H1 (cell line): ENCODE measurements at places on chromosomes 12 and 14.

DNA sequence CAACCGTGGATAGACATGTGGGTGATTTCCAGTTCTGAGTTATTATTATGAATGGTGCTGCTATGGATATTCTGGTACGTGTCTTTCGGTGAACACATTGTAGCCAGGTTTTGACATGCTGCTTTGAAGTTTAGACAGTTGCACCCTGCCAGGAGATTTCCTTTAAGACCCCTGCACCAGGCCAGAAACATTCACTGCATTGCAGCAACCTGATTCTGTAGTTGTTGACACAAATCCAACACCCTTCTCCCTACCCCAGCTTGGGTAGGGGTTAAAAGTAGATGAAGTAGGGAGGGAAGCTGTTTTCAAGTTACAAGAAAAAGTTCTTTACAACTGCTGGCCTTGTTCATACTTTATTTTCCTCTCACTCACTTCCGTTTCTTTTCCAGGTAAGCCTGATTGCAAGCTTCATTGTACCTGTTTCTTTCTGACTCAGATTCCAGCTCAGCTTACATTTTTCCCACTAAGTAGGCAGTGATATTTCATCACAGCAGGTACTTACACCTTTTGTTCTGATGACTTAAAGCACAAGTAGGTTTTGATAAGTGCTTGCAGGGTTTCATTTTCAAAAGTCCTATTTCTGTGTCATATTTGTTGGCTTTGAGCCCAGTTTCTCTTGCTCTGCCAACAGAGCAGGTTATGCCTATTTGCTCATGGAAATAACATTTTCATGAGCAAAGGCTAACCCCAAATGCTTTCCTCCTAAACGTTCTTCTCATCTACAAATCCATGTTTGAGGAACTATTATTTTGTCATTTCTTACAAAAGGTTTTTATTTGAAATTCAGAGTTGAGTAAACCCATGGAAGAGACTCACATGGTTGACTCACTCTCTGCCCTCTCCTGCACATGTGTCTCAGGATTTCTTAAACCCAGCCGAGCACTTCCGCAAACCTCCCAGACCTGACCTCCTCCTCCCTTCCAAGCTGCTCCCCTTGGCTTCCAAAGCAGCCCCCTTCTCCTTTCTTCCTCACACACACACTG is 12.1 kb upstream of the LTA4H start:
- no peak for DNase-seq

GRCh38 chr12:131098178-131098981 is 144.7 kb downstream of the ADGRD1 start:
- DNase-seq, result no peak

DNA sequence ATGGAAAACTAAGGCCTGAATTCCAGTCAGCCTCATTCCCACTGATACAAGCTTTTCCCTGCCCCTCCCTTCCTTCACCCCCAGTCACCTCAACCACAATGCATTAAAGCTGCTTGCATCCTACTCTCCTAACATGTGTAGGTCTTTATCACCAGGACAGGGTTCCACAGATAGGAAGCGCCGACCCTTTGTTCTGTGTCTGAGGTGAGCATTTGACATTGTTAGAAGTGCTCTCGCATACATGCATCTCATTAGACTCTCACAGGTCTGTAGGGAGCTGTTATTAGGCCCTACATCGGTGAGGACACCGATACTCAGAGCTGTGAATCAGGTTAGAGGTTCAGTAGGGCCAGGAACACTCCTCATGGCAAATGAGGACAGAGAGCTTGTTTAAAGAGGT is 13.2 kb upstream of the EDDM3A start:
- DNase-seq, result no peak

DNA sequence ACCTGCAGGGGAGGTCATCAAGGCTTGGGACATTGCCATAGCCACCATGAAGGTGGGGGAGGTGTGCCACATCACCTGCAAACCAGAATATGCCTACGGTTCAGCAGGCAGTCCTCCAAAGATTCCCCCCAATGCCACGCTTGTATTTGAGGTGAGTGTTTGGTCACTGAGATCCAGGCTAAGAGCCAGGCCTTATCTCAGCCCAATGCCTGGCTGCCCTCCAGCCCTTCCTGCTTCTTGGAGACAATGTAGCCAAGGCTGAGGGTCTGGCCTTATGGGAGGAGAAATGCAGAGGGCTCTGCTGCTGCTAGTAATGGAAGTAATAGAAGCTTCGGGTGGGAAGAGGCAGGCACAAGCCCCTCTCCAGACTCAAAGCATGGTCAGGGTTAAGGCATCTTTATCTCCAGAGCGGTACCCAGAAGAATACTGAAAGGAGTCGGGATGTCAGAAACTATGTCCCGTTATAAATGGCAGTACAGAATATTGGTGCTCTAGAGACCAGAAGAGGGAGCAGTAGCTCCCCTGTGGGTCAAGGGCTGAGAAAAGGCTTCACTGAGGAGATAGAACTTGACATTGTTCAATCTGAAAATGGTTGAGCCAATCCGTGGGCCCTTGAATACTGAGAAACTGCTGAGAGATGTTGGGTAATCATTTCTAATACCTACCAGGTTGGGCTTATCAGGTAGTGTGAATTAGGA is 3.1 kb downstream of the FKBP4 start:
- DNase-seq, result no peak

GRCh38 chr12:11651785-11652184 is 2.3 kb downstream of the ETV6 start:
- no peak for DNase-seq

DNA sequence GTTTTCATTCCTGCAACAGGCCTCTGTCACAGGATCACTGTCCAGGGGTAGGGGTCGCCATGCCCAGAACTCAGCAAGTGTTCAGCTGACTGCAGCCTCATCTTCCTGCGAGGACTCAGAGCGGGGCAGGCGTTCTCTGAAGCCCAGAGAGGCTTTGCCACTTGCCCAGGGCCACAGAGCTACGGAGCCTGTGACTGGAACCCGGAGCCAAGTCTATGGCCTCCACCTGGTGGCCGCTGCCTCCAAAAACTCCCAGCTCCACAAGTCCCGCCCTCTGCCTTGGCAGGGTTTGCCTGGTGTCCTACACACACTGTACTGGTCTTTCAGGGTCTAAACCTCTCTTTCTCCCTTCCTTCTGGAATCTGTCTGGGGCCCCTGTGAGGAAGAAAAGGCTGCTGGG is 8.7 kb upstream of the PPP1R13B start:
- no peak for DNase-seq

- DNase-seq, result no peak
These were observed 32.9 kb upstream of the FBRSL1 start for GRCh38 chr12:132456944-132457495.

DNA sequence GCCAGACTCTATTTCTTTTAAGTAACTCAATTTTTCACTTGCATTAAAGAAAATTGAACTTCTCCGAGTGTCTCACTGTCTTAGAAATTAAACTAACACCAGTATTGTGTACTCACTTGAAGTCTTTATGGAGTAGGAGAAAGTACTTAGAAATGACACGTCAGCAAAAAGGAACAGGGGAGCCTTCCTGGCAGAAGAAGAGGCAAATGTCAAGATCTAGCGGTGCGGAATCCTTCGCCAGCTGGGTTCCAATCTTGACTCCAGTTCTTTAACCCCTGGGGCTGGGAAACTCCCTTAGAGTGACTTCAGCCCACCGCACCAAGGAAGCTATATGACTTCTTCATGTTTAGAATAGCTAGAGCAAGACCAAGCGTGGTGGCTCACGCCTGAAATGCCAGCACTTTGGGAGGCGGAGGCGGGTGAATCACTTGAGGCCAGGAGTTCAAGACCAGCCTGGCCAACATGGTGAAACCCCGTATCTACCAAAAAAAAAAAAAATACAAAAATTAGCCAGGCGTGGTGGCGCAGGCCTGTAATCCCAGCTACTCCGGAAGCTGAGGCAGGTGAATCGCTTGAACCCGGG is 34.4 kb downstream of the WBP11 start:
- no peak for DNase-seq

DNA sequence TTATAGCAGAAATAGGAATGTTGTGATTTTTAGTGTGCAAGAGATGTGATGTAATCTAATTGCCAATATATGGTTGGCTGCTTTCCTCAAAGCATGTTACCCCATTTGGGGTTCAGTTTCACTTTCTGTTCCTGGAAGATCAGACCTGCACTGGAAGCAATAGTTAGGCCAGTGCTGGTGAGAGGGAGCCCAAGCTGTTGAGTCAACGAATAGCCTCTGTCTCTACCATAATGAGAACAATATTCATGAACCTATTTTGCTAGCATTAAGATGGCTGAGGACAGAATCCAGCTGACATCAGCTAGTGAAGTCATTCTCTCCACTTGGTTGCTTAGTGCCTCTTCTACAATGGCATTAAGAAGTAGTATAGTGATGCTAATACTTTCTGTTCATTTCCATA is 379.9 kb upstream of the DCN start:
- no peak for DNase-seq

GRCh38 chr12:132116709-132117557 is 27.2 kb downstream of the DDX51 start:
- DNase-seq, result no peak

DNA sequence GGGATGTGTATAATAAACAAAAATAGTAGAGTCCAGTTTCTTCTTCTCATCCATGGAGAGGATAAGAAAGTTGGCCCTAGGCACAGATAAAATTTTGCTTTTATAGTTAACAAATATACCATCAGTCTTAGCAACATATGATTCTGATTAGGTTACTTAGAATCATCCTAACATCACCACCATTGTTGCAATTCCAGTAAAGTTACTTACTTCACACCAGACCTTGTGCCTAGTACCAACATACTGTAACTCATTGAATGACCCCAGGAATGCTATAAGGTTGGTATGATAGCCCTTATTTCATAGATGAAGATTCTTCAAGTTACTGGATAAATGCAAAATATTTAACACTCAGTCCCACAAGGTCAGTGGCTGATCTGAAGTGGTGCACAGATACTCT is 183.8 kb upstream of the ATP2B1 start:
- DNase-seq, result no peak

DNA sequence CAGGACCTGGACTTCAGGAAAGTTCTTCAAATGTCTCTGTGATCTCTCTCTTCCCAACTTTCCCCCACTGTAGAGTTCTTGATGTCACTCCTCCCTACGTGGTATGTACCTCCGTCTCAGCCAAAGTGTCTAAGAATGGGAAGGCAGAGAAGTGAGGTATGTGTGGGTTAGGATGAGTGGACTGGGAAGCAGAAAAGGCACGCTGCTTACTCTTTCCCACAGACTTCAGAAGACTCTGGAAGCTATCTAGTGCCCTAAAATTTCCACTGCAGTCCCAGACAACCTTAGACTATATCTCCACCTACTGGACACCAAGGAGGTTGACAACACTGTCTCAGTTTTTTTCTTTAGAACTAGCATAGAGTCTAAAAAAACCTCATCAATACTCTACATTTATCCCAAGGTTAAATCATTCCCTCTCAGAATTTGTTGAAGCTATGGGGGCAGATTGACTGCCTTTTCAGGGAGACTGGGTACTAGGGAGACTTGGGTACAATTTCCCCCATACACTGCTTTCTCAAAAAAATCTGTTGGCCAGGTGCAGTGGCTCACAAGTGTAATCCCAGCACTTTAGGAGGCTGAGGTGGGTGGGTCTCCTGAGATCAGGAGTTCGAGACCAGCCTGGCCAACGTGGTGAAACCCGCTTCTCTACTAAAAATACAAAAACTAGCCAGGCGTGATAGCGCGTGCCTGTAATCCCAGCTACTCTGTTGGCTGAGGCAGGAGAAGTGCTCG is 20.6 kb upstream of the ITGA5 start:
- DNase-seq, result no peak

DNA sequence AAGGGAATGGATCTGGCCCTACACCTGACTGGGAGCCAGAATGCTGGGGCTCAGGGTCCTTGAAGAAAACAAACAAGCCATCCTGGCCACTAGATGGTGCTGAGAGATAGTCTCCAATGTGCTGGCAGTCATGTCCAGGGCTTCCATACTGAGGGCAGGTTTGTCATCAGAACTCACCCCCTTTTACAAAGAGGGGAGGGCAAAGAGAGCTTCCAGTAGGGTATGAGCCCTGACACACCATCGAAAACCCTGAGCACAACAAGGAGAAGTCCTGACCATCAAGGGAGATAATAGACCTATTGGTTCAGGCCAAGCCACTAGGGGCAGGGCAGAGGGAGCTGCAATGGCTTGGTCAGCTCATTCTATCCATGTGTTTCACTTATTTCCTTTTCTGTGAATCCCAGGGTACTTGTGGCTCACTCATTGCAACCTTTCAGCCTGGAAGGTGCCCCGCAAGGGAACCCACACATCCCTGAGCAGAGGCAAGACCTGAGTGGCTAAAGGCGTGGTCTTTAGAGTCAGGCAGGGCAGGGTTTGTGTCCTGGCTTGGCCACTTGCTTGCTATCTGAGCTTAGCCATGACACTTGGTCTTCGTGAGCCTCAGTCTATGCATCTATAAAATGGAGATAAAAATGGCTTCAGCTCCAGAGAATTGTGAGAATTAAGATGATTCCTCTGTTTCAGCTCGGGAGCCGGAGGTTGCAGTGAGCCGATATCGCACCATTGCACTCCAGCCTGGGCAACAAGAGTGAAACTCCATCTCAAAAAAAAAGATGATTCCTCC is 6.2 kb upstream of the PLEKHH1 start:
- DNase-seq, result no peak

- no peak for DNase-seq
These were observed 1.6 kb downstream of the STXBP6 start for GRCh38 chr14:25048170-25049016.

DNA sequence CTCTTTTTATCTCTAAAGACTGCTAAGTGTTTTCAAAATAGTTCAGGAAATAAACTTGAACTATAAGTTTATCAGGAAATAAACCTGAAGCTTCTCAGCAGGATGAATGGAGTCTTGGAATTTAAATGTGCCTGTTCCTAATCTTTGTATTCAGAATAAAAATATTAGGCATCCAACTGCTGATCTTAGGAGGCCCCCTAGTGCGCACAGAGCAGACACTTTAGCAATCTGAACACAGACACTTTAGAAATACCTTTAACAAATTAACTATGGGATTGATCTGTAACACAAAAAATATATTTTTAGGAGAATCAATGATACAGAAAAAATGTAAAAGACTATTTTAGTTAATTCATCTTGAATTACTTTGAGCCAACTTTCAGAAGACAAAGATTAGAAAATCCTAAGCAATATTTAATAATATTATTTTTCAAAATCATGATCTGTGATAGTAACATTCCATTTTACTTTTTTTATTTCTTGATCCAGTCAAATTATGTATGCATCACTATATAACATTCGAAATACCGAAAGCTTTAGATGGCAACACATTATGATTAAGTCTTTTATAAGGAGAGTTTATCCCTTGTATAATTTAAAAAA is 80.9 kb downstream of the SLC41A2 start:
- DNase-seq, result no peak

DNA sequence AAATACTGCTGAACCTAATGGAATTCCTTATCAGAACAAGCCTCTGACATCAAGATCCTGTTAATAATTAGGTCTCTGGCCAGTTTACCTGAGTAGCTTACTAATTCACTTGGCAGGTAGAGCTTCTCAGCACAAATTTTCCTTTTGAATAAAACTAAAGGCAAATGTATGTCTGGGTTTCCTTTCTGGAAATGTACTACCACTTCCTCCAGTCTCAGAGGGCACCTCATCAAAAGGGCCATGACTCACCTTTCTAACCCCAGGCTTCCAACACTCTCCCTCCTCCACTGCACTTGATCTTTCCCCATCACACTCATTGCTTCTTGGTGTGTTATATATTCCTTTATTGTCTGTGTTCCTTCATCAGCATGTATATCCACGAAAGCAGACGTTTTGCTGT is 90.5 kb downstream of the SLC2A13 start:
- DNase-seq, result no peak
